ENCODE measurements at places on chromosomes 1 and 21. TPM values are rescaled to one million over a fixed set of nuclear protein-coding genes. Genes with fewer than 3 reads are reported as not detected.

The S100A5 gene
- 0.94 TPM for total RNA-seq

- DNase-seq, result no peak
Measured at GRCh38 chr1:243343970-243344937, 88.4 kb downstream of the SDCCAG8 start.

GRCh38 chr1:201511941-201512539 lies 5.1 kb upstream of the CSRP1 start:
- no peak for DNase-seq

The CNTN2 gene
- total RNA-seq, result not detected

The PDZK1 gene
- total RNA-seq, result 1.1 TPM

The CD52 gene
- total RNA-seq, result not detected

The CFHR2 gene
- total RNA-seq, result not detected
